ENCODE measurements at places on chromosomes 12 and 14.

GRCh38 chr12:46292754-46293402, 24.0 kb upstream of the SLC38A1 start:
- DNase-seq: no peak

DNA sequence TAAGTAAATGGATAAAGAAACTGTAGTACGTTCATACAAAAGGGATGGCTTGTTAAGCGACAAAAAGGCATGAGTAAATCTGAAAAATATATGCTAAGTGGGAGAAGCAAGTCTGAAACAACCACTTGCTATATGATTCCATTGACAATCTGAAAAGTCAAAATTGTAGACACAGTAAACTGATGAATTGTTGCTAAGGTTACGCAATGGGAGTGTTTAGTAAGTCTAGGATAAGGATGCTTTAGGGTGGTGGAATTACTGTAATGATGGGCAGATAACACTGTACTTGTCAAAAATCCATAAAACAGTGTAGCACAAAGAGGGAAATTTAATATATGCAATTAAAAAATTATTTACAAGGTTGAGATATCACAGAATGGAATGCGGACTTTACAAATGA, 984.9 kb downstream of the FSCB start:
- DNase-seq: no peak

- no peak for DNase-seq
Measured at GRCh38 chr12:57476162-57476992, 3.3 kb downstream of the ARHGAP9 start.

GRCh38 chr12:42854826-42855225, 265.3 kb upstream of the PRICKLE1 start:
- DNase-seq: no peak

DNA sequence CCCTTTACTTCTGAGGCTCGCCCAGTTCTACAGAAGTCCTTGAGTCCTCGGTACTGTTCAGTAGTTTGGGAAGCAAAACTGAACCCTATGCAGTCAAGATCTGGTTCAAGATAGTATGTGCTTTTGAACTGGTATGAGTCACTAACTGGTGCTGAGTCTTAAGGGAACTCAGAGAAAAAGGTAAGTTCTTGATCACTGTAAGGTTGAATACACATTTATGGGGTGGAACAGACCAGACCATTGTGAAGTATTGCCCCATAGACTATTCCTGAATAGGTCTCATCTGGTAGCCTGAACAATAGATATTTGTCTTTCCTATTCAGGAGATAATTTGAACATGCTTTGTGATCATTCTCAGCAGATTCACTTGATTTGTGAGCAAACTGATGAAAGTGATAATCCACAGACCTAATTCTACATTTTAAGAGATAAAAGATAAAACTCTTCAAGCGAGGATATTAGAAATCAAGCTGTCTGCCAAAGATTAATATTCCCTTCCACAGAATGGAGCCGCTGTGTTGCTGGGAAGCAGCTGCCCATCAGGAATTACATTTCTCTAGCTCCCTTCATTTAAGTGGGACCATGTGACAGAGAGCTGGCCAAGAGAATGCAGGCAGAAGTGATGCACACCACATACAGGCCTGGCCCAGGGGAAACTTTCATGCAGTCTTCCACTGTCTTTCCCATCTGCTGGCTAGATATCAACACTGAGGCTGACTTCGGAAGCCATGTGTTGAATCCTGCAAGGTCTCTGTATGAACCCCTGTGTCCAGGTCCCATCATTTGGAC, 369.8 kb upstream of the GARIN6 start:
- no peak for DNase-seq

DNA sequence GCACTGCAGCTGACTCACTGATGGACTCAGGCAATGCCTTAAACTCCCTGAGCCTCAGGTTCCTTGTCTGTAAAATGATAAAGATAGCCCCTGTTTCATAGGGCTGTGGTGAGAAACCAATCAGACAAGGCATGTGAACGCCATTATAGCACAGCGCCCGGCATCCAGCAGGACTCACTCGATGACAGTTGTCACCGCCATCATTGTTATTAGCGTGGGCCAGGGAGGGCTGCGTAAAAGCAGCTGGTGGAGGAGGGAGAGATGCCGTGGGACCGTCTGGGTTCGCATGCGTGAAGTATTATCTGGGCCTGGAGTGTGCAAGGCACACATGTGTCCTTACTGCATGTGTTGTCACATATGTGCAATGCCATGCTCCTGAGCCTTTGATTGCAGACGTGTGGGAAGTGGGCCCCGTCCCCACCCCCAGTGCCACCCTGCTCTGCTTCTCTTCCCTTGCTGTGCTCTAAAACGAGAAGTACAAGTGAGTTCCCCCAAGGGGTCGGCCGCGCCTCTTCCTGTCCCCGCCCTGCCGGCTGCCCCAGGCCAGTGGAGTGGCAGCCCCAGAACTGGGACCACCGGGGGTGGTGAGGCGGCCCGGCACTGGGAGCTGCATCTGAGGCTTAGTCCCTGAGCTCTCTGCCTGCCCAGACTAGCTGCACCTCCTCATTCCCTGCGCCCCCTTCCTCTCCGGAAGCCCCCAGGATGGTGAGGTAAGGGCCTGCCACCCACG, at the start of gene PTPN6:
TSS of gene PTPN6 (plus strand) at position 546 of the 730 bp plus-strand sequence. CDS start at position 703, 157 bp downstream.
- DNase-seq: no peak

DNA sequence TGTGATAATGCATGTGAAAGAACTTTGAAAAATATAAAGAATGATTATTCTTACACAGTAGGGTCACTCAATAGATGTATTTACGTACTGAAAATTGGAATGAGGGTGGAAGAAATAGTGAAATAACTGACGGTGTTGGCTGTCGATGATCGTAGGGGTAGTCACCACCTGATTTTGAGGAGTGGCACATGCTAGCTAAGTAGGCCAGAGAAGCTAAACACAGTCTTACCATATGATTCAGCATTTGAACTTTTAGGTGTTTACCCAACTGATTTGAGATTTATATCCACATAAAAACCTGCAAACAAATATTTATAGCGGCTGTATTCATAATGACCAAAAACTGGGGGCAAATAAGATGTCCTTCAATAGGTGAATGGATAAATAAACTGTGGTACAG, 47.6 kb upstream of the HIF1A start:
- no peak for DNase-seq

GRCh38 chr14:21268617-21269251, 508 bp downstream of the HNRNPC start:
- DNase-seq: peak; percentile 55

DNA sequence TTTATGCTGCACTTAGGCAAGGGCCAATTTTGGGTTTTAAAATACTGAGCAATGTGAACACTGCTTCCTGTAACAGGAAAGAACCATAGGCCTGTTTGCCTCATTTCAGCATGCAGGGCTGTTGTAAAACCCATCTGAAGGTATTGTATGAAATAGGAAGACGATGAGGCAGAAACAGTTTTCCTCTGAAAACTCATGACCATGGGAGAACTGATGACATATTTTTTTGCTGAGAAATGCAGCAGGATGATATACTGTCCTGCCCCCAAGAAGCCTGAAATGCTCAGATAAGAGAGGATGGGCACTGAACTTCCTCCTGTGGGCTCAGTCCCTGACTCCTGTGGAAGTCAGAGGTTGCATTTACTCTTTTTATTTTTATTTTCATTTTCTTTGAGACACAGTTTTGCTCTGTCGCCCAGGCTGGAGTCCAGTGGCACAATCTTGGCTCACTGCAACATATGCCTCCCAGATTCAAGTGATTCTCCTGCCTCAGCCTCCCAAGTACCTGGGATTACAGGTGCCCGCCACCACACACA, 17.4 kb downstream of the PYGL start:
- peak; percentile 47 for DNase-seq

GRCh38 chr12:13178568-13179210, 17.8 kb upstream of the EMP1 start:
- DNase-seq: no peak

DNA sequence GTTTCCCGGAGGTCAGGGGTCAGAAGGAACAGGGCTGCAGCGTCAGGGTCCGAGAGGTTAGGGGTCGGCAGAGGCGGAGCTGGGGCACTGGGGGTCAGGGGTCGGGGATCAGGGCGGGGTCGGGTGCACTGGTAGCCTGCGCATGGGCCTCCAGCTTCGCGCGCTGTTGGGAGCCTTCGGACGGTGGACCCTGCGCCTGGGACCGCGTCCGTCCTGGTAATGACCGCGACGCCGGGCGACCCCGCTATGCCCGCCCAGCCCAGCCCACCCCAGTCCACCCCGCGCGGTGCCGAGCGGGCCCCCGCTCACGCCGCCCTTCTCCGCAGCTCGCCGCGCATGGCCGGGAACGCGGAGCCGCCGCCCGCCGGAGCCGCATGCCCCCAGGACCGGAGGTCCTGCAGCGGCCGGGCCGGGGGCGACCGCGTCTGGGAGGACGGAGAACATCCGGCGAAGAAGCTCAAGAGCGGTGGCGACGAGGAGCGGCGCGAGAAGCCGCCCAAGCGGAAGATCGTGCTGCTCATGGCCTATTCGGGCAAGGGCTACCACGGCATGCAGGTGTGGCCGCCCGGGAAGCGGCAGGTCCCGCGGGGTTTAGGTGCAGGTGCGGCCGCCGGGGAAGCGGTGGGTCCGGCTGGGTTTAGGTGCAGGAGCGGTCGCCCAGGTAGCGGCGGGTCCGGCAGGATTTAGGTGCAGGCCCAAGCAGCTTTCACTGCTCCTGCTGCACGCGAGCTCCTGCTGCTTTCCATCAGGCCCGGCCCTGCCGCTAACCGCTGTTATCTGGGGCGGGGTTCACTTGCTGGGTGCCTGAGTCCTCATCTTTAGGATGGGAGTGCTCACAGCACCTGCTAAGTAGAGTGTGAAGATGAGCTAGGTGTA, 743 bp downstream of the PUS1 start:
- no peak for DNase-seq

DNA sequence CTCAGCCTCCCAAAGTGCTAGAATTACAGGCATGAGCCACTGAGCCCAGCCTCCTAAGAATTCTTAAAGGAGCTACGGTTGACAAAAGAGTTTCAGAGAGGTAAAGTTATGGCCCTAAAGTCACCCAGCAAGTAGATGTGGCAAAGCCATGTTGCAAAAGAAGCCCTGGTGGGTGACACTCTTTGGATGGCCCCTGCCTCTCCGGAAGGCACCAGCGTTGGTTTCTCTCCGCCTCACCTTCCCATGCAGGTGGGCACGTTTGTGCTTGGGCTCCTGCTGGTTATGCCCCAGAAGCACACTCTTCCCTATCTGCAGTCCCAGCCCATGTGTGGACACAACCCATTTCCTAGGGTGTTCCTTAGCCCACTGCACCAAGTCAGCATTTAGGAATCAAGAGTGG, 9.5 kb upstream of the SERPINA3 start:
- no peak for DNase-seq

GRCh38 chr12:108519558-108519957, 4.5 kb downstream of the FICD start:
- no peak for DNase-seq

DNA sequence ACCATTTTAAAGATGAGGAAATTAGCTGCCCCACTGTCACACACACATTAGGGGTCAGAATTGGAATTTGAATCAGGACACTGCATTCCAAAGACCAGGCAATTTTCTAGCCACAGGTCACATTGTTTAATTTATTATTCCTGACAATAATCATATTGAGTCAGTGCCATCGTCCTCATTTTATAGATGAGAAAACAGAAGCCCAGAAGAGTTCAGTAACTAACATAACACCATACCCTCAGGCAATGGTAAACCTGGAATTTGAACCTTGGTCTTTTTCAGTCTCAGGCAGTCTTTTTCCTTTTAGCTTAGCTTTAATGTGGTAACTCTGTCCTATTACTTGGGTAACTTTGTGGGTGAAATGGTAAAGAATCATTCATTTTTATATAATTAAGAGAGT, 330.3 kb upstream of the SYT1 start:
- DNase-seq: no peak

- no peak for DNase-seq
Measured at GRCh38 chr12:29945904-29946303, 162.2 kb upstream of the TMTC1 start.

DNA sequence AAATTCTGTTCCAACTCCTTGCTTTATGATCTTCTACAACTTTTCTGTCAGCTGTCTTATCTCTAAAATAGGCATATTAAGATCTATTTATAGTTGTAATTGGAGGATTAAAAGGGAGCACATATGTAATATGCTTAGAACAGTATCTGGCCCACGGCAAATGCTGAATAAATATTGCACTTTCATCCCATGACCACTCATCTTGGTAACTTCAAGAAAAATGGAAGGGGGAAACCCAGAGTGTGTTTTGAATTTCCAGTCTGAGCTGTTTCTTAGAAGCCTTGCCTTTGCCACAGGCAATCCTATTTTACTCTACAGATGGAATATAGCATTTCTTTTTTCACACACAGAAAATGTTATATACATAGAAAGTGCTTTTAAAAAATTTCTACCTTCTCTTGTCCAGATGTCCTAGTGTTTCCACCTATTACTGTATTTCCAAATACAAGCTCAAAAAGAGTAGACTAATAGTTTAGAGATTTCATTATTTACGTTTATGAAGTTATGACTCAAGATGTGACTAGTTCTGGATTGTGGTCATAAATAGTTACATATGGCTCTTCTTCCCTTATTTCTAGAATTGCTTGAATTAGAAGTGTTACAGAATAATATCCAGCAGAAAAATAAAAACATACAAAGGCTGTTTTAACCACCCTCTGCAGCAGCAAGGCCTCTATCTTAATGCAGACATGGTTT, 6.2 kb upstream of the STXBP6 start:
- DNase-seq: no peak

DNA sequence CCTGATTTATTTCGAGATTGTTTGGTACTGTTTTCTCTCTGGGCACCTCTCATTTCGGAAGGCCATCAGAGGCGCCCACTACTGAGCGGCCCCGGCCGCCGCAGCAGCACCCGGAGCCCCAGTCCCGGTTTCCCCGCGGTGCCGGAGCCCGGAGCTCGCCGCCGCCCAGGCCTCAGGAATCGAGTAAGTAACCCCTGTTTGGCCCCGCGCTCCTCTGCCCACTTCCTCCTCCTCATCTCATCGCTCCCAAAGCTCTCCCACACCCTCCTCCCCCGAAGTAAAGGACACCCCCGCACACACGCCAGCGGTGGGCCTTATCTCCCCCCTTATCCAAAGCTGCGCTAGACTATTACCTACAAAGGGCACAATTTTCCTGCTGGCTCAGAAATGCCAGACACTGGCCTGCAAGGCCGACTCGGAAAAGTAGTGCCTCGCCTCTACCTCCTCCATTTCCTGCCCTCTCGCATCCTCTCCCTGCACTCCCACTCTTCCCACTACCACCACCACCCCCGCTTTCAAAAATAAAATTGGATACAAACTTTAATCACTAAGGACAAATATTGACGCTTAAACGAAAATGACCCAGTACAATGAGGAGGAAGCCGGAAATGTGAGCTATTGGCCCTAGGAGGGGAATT, 637 bp upstream of the FOXG1 start:
- DNase-seq: no peak

DNA sequence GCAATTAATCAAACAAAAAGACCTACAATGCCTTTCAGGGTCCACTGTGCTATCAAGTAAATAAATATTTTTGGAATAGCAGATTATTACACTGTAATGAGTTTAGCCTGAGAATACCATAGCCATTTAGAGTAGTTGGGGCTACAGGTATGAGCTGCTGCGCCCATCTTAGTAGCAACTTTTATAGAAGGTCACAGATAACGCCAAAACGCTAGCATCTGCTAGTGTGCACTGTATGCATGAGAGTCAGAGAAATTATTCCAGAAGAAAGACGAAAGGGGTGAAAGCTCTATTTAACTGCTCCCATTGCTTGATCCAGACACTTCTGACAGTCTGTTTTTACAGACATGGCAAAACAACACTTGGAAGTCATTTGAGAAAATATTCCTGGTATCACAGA, 48.5 kb upstream of the SLC2A13 start:
- DNase-seq: no peak

Data from kidney capillary endothelial cell (primary cell).